ENCODE measurements at places on chromosomes 11 and 22.

DNA sequence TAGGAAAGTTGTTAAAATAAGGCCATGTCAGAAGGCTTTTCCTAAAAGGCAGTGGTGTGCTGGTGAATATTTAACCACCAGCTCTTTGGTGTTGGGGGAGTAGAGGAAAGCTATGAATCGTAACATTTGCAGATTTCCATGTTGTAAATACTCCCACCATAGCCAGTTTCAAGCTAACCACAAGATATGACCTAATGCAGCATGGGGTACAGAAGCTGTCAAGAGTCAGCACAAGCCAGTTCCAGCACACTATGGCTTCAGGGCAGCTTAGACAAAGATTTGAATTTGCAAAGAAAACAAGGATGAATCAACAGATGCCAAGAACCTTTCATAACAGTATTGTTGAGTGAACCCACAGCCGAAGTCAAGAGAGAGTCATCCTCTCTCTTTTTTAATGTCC lies 40.0 kb downstream of the COMMD9 start:
- DNase-seq = no peak

GRCh38 chr11:6232899-6233298 lies 1.5 kb downstream of the FHIP1B start:
- DNase-seq = no peak

- no peak for DNase-seq
These were observed 30.2 kb downstream of the CHID1 start for GRCh38 chr11:880447-880846.

DNA sequence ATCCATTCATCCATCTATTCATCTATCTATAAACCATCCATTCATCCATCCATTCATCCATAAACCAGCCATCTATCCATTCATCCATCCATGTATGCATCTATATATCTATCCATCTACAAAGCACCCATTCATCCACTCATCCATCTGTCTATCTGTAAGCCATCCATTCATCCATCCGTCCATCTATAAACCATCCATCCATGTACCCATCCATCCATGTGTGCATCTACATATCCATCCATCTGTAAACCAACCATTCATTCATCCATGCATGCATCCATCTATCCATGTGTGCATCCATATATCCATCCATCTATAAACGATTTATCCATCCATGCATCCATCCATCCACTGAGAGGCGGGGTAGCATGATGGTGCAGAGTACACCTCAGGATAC lies 58.4 kb downstream of the MPPED1 start:
- DNase-seq = no peak

GRCh38 chr22:28984482-28985158 lies 77.0 kb downstream of the C22orf31 start:
- DNase-seq = no peak

DNA sequence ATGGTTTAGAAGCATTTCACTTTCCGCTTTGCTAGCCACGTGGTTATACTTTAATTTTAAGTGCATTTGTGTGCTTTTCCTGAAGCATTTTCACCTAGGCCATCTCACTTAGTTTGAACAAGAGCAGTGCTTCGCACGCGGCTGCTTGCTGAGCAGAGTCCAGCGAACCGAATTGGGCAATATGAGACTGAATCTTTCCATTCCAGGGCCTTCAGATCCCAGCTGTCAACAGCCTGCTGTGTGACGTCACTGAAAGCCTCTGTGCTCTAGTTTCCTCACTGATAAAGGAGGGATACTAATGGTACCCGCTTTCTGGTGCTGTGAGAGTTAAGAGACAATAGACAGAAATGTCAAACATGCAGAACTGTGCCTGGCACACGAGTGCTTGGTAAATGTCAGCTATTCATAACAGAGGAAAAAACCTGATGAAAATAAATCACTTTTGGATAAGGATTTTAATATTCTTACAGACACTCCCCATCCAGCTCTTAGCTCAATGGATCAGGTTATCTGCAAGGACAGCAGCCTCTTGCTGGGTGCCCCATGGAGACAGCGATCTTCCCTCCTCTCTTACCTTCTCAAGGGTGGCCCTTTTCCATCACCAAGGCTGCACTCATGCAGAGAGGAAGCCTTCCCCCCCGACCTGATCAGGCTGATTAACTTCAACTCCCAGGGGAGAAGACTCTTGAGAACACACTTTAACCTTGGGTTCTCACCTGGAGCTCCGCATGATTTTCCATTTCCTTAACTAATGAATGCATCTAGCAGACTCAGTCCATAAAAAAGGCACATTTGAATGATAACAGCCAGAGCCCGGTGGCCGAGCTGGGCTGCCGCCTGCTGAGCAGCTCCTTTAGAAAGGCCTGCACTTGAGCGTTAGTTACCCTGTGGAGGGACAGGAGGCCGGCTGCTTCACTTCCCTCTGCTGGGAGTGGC lies 3.5 kb upstream of the GLB1L3 start:
- DNase-seq = no peak

DNA sequence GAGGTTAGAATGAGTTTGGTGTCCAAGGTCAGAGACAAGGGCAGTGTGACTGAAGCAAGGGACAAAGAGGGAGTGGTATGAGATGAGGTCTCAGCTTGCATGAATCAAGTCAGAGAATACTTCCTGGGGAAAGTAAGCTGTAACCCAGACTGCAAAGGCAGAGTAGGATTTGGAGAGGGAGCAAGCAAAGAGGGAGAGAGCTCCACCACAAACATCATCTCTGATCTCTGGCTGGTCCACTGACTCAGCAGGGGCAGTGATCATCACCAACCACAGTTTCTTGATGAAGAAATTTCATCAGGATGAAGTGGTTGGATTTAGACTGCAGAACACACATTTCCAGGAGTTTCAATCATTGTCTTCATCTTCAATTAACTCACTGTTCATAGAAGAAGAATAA lies 54.9 kb upstream of the HMGXB4 start:
- DNase-seq = no peak

DNA sequence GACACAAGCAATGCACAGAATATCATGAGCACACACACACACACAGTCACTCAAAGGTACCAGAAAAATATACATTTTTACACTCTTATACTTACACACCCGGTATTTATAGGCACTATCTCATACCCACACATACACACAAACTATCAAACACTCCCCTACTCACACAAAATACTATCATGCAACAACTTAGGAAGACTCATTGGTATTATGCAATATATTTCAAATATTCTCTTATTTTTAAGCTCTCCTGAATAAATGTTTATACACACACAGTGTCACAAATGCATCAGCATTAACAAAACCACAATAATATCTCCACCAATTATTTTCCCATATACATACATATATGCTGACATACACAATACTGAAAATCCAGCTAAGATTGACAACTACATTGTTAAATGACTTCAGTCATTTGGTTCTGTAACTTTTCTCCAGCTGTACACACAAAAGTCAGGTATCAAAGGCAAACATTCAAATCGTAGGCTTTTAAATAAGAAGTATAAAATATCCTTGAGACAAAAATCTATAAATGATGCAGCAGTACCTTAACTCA lies 2.6 kb upstream of the OR51I1 start:
- no peak for DNase-seq

DNA sequence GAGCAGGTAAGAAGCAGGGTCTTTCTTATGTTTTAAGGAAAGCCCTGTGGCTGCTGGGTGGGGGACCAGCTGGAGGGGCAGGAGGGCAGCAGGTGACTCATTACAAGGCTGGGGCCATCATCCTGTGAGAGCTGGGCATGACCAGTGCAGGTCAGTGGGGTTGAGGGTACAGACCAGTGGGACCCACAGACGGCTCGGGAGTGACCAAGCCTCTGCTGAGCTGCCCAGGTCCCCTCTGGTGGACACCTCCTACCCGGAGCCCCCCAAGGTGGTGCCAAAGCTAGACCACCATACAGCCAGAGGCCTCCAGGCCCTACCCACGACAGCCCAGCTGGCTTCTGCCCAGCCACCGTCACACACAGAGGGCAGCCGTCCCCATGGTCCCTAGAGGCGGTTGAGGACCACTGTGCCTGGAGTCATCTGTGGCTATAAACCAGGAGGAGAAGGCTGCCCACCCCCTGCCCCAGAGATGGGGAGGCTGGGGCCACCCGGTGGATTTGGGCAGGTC lies 670 bp downstream of the MYEOV start:
- no peak for DNase-seq

DNA sequence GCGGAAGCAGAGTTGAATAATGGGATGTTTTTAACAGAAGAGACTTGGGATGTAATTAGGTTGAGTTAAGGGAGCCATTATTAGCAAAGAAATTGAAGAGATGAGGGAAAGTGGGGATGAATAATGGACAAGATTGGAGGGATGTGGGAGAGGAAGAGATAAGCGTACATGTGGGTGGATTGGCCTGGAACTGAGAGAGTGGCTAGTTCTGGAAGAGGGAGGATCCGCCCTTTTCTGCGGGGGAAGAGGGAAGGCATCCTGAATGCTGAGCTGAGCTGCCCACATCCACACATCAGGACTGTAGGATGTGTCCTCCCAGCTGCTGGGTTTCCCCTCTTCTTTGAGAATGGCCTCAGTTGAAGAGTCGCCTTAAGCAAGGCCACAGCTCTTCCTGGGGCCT lies 68.3 kb upstream of the CADM1 start:
- DNase-seq = no peak

GRCh38 chr11:78796956-78797355 lies 222.3 kb upstream of the NARS2 start:
- no peak for DNase-seq

DNA sequence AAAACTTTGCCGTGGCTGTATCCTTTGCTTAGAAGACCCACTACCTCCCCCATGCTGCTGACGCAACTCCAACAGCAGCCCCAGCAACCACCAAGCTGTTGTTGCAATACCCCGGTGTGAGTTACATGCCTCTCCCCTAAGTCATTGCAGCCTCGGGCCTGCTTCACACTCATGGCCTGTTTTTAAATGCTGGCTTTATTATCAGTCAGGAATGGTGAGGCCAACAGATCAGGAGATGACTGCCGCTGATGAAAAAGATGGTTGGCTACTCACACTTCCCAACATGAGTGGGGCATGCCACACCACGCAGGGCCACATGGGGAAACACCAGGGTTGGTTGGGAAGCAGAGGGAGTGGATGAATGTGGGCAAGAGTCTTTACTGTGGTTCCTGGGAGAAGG lies 171.5 kb upstream of the SYT13 start:
- no peak for DNase-seq

- DNase-seq = no peak
These were observed 67.1 kb downstream of the CDKN1C start for GRCh38 chr11:2818503-2818902.

DNA sequence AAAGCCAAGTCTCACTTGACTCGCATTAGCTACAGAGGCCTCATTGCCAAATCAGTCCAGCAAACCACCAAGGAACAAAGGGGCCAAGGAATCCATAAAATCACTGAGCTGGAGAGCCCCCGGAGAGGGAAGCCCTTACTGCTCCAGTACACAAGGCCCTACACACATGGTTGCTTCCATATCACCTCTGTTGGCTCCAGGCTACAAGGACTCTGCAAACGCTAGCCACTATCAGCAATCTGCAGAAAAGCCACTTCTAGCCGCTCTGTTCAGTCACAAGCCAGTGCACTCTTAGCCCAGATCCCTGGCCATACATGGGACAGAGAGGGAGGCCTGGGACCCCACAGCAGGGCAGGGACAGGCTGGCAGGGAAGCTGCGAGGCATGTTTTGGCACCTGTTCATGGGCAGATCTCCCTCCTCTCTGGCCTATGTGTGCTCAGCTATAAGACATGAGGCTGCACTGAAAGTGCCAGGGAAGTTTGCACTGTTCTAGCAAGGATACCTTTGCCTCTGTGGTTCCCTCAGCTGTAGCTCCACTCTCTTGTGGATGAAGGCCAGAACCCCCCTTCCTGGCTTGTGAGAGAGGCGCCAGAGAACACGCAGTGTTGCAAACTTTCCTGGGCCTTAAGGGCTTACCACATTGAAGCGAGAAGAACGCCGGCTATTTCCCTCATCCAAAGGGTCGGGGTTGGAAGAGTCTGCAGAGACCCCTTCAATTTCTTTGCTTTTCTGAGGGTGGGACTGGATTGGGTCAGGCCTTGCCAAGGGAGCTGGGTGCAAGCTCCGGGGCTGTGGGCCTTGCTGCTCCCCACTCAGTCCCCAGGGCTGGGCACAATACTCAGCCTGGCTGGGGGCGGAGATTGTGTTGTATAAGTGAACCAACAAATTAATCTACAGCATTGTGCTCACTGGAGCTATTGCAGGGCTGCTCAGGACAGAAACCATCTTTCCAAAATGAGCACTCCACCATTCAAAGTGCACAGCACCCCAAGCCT lies 108.7 kb upstream of the PITPNB start:
- no peak for DNase-seq

DNA sequence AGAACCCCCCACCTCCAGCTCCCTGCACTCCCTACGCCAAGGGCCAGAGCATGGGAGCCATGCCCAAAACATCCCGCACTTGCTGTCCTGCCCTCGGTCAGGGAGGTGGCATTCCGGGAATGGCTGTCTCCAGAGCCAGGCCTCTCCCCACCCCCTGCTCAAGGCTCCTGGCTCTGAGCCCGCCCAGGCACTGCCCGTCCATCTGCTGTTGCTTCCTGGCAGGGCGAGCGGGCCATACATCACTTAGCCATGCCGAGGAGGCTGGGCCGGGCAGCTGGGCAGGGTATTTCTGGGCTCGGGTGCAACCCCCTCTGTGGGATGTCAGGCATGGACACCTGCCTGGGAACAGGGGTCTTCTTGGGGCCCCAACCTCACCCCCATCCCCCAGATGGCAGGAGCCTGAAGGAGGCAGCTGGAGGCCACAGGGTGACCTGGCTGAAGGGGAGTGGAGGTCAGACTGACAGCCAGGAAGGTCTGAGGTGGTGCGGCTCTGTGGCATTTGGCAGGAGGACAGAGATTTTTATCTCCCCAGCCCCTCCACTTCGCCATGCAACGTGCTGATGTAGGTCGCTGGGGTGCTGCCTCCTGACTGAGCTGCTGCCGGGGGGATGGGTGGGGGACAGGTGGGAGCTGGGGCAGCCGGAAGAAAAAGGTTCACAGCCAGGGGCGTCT lies 8.7 kb upstream of the CABP7 start:
- no peak for DNase-seq

DNA sequence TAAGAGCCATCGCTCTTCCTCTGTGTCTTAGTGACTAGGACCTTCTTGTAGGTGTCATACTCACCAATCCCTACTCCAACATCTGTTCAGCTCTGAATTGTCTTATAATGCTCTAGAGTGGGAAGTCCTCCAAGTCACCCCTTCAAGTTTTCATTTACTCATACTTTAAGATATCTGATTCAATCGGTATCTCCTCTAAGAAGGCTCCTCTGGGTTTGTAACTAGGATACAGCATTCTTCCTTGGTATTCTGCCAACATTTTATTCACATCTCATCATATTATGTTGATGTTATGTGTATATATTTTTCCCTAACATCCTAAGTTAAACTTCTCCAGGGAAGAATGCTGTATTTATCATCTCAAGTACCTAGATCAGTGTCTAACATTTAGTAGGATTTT lies 662.1 kb downstream of the NTM start:
- DNase-seq = no peak

- DNase-seq = no peak
These were observed 11.3 kb upstream of the NXF1 start for GRCh38 chr11:62816557-62816956.

- no peak for DNase-seq
These were observed 1.3 kb upstream of the SDF2L1 start for GRCh38 chr22:21640810-21641209.

GRCh38 chr11:95680169-95680929 lies 109.2 kb downstream of the FAM76B start:
- no peak for DNase-seq

- DNase-seq = no peak
These were observed 309.6 kb downstream of the OPCML start for GRCh38 chr11:133222425-133223330.

All from activated CD4-positive, alpha-beta T cell treated with anti-CD3 and anti-CD28 coated beads, Interleukin-2, amount 50 U/mL, for 48 hours (primary cell).